EH (cell line): ENCODE measurements at places on chromosomes 11 and 22.
A peak's percentile ranks its signal among the peaks of the same experiment; 100 is the strongest.

DNA sequence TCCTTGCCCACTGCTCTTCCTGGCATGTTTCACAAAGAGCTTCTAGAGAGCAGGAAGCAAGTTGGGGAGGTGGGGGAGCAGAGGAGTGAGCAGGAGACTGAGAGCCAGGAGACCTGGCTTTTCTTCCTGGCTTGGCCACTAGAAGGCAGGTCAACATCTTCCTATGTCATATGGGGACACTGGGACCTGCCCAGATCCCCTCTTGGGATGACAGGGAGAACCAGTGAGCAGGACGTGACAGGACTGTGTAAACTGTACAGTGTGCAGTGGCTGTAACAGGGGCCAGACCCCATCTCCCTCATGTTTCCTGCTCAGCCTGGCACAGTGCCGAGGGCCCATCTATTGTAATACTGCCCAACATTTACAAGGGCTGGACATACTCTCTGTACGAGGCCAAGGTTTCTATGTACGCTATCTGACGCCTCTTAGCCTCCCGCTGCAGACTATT, 29.4 kb downstream of the GDPD5 start:
- DNase-seq = no peak

- no peak for DNase-seq
Observed at GRCh38 chr11:76550781-76551180, 106.0 kb downstream of the EMSY start.

GRCh38 chr11:102446606-102447005, 6.0 kb downstream of the TMEM123 start:
- DNase-seq = peak; percentile 92

DNA sequence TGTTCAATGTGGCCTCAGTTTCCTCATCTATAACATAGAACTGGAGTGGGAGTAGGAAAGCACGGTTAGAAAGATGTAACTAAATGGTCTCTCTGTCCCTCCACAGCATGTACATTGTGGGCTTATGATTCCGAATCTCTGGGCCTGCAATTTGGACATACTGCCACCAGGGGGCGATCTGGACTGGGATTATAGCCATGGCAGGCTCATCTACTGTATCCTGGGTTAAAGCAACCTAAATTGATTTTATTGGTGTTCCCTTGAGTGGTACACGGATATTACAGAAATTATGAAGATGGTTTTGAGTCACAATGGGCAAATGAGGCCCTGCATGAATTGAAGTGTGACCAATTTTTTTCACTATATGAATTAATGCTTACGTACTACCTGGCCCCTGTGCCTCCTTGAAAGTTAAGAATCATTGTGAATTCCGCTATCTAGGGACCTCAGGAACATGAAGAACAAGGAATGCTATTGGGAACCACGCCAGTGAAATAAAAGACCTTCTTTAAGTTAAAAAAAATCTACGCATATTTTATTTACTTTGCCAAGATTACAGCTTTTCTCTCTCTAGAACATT, 32.9 kb downstream of the TST start:
- DNase-seq = no peak

- DNase-seq = peak; percentile 65
Observed at GRCh38 chr11:65502555-65503367, 3.9 kb downstream of the MALAT1 start.

- DNase-seq = no peak
Observed at GRCh38 chr11:31455177-31455576, 54.2 kb downstream of the IMMP1L start.

- peak; percentile 84 for DNase-seq
Observed at GRCh38 chr22:37228106-37229011, 15.7 kb downstream of the RAC2 start.

DNA sequence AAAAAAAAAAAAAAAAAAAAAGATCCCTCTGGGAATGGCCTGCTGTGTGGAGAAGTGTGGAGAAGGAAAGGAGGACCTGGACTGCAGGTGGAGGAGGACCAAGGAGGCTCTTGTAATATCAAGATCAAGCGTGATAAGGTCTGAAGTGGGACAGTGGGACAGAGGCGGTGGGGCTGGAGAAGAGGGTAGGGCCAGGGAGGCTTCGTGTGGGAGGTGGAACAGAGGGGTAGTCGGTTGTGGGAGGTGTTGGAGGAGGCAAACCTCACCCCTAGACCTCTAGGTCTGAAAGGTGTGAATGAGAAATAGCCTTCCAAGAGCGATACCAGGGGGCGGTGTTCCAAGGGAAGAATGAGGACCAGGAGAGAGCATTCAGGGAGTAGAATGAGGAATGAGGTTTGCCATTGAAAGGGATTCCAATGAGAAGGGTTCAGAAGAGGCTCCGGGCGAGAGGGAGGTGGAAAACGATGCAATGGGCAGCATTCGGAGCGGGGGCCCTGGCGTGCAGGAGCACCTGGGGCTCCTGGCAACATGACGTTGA, 44.2 kb downstream of the MCHR1 start:
- DNase-seq = no peak

GRCh38 chr11:75850787-75851186, 35.8 kb downstream of the UVRAG start:
- peak; percentile 42 for DNase-seq

DNA sequence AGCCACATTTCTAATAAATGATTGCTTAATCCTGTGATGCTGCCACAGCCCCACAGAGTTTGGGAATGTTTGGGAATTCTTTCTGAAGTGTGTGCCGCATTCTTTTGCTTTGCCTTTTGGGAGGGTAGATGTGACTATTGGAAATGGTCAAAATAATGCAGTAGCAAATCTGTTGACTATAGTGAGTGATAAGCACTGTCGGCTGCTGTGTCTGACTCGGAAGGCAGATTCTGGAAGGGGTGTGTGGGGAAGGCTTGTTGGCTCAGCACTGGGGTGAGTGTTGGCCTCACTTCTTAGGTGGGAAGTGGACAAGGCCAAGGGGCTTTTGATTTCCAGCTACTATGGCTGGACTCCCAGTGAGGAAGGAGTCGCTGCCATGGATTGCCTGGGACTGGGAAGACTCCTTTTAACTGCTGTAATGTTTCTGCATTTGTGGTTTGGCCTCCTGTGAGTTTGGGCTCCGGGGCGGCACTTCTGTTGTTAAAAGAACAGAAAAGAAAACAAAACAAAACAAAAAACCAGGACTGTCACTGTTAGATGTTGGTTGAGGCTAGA, 20.1 kb downstream of the ZBTB16 start:
- DNase-seq = no peak

DNA sequence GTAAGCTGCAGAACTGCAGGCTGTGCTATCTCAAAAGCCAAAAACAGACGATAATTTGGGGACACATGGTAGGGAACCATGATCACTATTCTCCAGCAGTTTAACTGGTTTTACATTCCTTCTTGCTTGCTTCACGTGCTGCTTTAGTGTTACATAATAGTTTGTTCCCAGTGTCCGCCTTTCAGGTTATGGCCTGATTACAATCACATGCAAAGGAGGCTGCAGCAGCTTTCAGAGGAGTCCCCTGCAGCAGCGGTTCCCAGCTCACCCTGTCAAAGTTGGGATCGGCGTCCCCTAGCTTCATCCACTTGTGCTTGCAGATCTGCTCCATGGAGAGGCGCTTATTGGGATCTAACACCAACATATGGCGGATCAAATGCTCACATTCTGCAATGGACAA, 39.2 kb upstream of the APOA1 start:
- no peak for DNase-seq

DNA sequence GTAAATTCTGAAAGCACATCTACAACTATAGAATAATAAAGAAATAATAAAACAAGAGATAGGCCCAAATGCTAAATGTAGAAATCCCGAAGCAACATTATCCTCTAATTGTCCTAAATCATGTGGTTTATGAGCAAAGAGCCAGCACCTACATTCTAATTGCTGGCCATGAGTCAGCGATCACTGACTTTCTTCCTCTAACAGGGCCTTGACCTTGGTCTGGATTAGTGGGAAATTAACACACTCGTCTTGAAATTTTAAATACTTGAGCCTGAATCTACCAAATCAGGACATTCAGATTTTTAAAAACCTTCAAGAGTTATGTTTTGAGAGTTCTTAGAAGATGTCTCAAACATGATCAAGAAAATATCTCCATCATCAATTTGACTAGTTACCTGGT, 727.6 kb downstream of the METTL15 start:
- peak; percentile 83 for DNase-seq

DNA sequence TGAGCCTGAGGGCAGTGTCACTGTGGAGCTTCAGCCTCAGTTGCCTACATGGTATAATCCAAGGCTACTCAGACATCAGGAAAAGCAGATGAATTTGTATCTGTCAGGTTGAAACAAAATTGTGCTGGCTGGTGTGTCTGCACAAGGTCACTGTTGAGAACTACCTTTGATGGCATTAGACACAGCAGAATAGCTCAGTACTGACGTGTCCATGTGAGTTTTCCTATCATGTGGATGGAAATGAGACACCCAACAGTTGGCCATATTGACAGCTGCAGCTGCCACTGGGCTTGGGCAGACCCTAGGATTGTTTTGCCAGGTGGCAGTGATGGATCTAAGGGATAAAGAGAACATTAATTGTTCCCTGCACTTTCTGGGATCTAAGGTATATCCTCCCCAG, 15.8 kb downstream of the CCDC134 start:
- DNase-seq = no peak
